ENCODE measurements at places on chromosomes 13 and 19.

- no peak for DNase-seq
These were observed 71.4 kb downstream of the DGKH start for GRCh38 chr13:42119875-42120274.

GRCh38 chr19:41698746-41699230 is 9.6 kb upstream of the CEACAM5 start:
- DNase-seq, result no peak

GRCh38 chr19:35048911-35049411 is 7.4 kb downstream of the HPN start:
- no peak for DNase-seq

- DNase-seq, result no peak
These were observed 52.5 kb downstream of the KLF5 start for GRCh38 chr13:73111331-73111730.

DNA sequence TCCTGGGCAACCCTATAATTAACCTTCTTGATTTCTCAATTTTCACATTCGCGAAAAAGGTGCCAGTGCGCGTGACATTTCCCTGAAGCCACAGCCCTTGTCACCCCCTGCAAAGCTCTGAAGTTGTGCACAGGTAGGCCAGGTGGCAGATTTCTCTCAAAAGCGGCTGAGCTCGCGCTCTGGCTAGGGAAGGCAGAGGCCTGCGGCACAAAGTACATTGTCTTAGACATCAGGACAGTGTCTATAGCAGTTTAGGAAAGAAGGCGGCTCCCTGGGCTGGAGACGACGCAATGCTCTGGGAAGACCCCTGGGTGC is 42.9 kb upstream of the ZNF14 start:
- DNase-seq, result no peak

- DNase-seq, result no peak
These were observed 10.8 kb upstream of the ILF3 start for GRCh38 chr19:10643172-10643967.

DNA sequence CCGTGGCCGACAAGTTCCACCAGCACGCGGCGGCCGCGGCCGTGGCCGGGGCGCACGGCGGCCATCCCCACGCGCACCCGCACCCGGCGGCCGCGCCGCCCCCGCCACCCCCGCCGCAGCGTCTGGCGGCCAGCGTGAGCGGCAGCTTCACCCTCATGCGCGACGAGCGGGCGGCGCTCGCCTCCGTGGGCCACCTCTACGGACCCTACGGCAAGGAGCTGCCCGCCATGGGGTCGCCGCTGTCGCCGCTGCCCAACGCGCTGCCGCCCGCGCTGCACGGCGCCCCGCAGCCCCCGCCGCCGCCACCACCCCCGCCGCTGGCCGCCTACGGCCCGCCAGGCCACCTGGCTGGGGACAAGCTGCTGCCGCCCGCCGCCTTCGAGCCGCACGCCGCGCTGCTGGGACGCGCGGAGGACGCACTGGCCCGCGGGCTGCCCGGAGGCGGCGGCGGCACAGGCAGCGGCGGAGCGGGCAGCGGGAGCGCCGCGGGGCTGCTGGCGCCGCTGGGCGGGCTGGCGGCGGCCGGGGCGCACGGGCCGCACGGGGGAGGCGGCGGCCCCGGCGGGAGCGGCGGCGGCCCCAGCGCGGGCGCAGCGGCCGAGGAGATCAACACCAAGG is 821 bp downstream of the ONECUT3 start:
- no peak for DNase-seq

DNA sequence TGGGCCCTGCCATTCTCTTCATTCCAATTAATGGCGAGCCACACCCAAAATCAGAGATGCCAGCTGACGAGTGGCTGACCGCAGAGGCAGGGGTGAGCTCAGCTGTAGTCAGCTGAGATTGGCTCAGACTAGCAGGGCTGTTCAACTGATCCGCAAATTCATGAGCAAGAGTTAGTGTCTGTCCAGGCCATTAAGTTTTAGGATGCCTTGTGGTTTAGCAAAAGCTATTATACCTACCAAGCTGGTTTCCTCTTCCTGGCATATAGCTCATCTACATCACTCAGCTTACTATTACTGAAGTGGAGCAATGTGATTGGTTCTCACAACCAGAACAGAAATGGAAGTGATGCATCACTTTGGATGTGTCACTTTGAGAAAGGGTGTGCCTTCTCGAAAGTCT is 148.7 kb downstream of the NALCN start:
- no peak for DNase-seq

DNA sequence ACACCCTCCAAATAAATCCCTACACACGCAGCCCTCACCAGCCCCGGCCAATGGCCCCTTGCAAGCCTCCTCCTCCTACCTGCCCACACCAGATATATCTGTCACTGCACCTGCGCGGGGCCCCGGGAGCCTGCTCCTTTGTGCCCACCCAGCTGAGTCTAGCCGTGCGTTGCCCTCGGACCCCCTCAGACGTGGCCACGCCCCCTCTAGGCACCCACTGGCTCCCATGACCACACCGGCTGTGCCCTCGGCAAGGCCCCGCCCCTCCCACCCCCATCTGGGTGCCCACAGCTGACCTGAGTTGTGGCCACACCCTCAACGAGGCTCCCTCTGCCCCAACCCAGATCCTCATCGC is 6.3 kb upstream of the PNPLA6 start:
- no peak for DNase-seq

- DNase-seq, result no peak
These were observed 52.9 kb upstream of the ABCC4 start for GRCh38 chr13:95354156-95354555.

DNA sequence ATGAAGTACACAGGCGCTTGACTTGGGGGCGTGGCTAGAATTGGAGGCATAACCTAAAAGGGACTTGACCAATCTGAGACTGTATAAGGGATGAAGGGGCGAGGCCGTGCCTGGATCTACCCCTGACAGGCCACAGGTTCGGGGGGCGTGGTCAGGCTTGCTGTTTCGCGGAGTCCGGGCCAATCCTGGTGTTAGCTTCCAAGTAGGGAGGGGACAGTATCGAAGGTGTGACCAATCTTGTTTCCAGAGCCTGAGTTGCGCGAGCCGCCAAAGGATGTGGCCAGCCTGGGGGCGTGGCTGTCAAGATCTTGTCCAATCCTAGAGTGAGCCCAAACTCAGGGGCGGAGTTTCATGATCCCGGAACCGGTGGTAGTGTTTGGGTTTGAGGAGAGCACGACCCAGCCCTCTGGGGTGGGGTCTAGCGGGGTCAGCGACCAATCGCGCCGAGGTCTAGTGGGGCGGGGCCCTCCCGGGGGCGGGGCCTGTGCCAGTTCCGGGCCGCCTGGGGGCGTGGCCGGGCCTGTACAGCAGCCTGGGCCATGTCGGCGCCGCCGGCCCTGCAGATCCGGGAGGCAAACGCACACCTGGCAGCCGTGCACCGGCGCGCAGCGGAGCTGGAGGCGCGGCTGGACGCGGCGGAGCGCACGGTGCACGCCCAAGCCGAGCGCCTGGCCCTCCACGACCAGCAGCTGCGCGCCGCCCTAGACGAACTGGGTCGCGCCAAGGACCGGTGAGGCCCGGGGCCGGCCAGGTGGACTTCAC is at the start of gene VMAC:
Gene VMAC, plus strand, starts transcription at position 521 of the 762 bp plus-strand sequence. Its CDS starts 19 bp downstream, at position 540.
- DNase-seq, result peak; percentile 100

DNA sequence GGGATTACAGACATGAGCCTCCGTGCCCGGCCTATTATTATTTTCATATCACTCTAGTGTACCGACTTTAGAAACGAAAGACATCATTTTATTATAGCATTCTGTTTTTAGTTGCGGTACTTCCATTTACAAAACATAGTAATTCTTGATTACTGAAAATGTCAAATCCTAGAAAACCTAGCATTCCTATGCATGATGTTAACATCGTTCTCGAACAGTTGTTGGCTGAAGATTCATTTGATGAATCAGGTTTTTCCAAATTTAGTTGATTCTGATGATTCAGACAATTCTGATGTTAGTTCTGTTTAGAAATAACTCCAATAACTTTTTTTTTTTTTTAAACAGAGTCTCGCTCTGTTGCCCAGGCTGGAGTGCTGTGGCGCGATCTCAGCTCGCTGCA is 11.5 kb upstream of the MTRF1 start:
- no peak for DNase-seq

- DNase-seq, result peak; percentile 35
These were observed 601 bp downstream of the FBXL3 start for GRCh38 chr13:77026255-77026860.

DNA sequence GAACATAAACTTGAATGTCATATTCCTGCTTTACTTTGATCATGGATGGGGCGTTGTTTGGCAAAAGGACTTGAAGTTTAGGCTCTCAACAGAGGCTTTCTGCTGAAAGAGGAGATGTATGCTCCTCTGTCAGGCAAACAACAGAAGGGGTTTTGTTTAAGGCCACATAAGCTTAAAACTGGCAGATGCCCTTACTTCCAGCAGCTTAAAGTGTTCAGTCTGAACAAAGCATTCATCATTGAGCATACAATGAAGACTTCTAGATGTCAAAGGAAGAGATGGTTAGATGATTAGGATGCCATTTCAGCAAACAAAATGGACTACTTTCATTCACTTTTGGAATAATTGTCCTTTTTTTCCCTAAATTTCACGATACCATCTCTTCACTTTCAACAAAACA is 484.5 kb downstream of the SLITRK6 start:
- no peak for DNase-seq

DNA sequence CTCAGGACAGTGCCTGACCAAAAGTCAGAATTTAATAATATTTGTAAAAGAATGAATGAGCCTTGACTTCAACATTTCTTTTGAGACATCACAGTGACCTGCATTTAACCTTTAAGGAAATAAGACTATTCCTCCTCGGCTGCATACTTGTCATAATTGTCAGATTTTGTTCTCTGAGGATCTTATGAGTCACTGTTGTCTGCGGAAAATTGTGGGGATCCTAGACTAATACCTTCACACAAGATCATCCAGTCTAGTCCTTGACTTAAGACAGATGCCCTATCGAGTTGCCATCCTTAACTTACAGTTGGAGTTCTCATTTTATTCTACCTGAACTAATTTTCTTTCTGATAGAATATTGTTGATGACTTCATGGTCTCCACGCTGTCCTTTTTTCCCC is 198.4 kb downstream of the DLEU7 start:
- DNase-seq, result no peak

DNA sequence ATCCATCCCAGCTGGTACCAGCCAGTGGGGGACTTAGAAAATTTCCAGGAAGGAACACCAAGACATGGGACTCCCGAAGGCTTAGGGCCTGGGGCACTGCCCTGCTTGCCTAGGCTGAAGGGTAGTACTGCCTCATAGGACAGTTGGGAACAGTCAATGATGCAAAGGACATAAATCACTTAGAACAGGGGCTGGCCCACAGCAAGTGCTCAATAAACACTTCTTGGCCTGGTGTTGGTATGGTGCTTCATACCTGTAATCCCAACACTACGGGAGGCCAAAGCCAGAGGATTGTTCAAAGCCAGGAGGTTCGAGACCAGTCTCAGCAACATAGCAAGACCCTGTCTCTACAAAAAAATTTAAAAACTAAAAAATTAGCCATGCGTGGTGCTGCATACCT is 5.8 kb downstream of the KEAP1 start:
- DNase-seq, result no peak

DNA sequence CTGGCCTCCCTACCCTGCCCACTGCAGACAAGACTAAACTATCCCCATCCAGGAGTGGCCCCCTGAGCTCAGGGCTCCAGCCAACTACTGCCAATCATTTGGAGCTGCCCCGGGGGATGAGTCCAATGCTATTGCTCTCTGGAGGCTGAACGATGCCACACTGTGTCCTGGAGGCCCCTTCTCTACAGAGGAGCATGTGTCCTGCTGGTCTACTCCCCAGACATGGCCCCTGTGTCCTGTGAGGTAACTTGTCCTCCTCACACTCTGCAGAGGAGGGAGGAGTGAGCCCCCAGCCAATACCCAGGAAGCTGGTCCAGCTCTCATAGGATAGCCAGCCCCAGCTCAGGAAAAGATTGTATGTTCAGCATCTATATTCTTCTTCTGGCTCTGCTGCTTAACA is 159.1 kb upstream of the GPR12 start:
- DNase-seq, result no peak

- no peak for DNase-seq
These were observed 492.5 kb upstream of the GPC6 start for GRCh38 chr13:92734068-92734467.

DNA sequence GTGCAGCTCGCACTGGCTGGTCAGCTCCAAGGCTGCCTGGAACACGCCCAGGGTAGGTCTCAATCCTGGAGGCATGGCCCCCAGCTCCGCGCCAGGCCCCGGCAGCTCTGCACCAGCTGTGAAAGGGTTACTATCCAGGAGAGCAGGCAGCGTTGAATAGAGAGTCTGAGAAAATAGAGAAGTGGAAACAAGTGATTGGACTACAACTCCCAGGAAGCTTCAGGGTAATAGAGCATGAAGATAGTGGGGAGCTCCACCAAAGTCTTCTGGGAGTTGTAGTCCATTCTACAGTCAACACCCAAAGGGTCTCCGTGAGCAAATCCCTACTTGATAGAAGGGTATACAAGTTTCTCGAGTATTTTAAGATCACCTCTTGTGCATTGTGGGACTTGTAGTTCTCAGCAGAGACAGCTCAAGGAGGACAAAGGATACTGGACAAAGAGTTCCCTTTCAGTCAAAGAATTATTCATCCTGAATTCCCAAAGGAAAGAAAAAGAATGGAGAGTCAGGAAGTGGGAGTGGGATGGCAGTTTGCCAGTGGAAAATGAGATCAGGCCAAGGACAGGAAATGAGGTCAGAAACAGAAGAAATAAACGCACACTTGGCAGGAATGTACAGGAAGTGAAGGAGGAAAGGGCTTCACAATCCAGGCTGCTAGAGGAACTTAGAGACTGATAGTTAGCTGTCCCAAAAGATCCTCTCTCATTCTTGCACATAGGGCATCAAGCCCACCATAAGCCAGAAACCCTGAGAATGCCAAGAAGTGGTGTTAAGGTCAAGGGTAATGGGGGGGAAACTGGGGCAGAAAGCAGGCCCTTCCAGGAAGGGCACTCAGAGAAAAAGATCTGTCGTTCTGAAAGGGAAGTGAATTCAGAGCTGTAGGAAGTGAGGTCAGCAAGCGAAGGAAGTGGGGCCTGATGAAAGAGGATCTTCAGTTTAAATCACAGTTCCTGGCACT is 5.5 kb upstream of the MAMSTR start:
- no peak for DNase-seq

- no peak for DNase-seq
These were observed 2.1 kb upstream of the PCDH17 start for GRCh38 chr13:57629391-57629804.

DNA sequence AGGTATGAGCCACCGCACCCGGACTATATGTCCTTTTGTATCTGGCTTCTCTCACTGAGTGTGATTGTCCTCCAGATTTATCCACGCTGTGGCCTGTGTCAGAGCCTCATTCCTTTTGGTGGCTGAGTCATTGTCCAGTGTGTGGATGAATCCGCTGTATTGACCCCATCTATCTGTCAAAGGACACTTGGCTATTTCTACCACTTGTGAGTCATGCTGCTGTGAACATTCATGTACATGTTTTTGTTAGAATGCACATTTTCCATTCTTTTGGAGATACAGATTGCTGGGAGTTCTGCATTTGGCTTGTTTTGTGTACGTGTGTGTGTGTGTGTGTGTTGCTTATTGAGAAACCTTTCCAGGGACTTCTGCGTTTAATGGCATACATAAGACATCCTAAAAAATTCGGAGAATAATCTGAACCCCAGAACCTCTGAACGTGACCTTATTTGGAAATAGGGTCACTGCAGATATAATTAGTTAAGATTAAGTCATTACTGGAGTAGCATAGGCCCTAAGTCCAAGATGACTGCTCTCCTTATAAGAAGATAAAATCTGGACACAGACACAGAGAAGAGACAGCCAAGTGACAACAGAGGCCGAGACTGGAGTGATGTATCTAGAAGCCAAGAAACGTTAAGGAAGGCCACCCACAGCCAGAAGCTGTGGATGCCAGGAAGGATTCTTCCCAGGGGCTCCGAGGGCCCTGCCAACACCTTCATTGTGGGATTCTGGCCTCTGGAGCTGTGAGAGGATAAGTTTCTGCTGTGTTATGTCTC is 4.9 kb upstream of the GIPC3 start:
- no peak for DNase-seq

Data from stimulated activated CD4-positive, alpha-beta T cell treated with anti-CD3 and anti-CD28 coated beads, Interleukin-1b, Interleukin-23, amount 100 ng/mL, for 1 hour (primary cell).